ENCODE measurements at places on chromosomes 11 and 22.

GRCh38 chr11:47857485-47857884 lies 9.3 kb upstream of the NUP160 start:
- no peak for DNase-seq

GRCh38 chr11:128472128-128473089 lies 114.9 kb downstream of the ETS1 start:
- DNase-seq: no peak

DNA sequence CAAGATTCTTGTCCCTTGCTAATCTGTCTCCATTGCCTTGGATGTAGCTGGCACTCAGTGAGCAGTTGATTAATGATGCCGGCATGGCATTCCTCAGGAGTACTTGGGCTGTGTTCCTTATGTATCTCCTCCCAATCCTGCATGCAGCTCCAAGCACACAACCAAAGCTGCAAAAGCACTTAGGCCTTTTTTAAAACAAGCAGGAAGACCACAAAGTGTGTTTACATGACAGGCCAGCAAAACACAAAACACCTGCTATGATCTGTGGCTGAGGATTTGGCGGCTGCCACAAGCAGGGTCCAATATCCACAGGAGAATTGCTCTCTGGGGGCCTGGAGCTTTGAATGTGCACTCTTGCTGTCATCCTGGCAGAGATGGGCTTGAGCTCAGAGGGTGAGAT lies 8.9 kb downstream of the ABTB2 start:
- no peak for DNase-seq

GRCh38 chr22:27358096-27358870 lies 443.3 kb downstream of the MN1 start:
- DNase-seq: no peak

- no peak for DNase-seq
These were observed 36.9 kb downstream of the MOB2 start for GRCh38 chr11:1449490-1450243.

- DNase-seq: no peak
These were observed 11.0 kb downstream of the TP53AIP1 start for GRCh38 chr11:128931668-128932067.

GRCh38 chr11:129698212-129698611 lies 117.4 kb upstream of the TMEM45B start:
- DNase-seq: no peak

GRCh38 chr11:118015385-118015841 lies 29.2 kb downstream of the IL10RA start:
- DNase-seq: no peak

DNA sequence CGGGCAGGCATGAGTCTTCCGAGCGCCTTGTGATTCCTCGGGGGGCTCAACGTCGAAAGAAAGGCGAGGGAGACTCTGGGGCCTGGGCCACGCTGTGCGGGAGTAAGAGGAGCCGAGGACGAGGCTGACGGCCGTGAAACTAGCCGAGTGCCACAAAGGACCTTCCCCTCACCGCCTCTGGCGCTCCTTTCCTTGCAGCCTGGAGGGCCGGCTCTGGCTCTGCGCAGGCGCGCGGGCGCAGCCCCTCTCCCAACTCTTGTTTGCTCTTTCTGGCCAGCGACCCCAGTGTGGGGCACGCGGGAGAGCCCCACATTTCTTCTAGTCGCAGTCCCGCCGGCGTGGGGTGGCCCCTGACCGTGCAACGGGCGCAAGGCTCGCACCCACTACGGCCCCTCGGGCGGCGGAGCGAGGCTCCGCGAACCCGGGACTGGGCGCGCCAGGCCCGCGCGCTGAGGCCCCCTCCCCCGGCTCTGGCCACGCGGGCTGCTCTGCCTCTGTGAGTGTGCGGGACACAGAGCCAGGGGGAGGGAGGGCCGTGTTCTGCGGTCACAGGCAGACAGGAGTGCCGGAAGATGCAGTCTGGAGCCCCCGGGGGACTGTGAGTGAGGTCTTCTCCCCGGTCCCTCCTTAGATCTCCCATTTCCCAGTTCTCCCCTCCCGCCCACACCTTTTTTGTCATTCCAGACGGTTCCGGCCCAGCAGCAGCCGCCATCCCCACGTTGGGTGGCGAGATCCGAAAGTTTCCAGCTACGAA lies 1.0 kb upstream of the TOB2 start:
- peak; percentile 47 for DNase-seq

DNA sequence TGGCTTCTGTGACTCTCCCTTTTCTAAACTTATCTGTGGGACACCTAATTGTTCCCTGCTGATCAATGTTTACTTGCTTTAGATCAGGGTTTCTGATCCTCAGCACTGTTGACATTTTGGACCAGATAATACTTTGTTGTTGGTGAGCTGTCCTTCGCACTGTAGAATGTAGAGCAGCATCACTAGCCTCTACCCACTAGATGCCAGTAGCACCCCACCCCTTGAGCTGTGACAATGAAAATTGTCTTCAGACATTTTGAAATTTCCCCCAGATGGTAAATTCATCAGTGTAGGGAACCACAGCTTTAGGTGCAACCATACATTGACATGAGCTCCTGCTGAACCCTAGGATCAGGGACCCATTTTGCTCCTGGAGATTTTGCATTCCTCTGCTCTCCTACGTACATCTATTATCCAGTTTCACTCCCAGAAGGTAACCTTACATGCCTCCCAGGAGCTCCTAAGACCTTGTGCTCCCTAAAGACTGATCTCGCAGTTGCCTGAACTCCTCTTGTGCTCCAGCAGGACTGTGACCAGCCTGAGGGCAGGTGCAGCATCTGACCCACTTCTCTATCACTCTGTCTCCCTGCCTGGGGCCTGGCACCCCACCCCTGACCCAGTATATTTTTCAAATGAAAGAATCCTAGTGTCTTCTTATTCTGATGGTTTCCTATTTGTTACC lies 107.8 kb downstream of the FAR1 start:
- DNase-seq: no peak

DNA sequence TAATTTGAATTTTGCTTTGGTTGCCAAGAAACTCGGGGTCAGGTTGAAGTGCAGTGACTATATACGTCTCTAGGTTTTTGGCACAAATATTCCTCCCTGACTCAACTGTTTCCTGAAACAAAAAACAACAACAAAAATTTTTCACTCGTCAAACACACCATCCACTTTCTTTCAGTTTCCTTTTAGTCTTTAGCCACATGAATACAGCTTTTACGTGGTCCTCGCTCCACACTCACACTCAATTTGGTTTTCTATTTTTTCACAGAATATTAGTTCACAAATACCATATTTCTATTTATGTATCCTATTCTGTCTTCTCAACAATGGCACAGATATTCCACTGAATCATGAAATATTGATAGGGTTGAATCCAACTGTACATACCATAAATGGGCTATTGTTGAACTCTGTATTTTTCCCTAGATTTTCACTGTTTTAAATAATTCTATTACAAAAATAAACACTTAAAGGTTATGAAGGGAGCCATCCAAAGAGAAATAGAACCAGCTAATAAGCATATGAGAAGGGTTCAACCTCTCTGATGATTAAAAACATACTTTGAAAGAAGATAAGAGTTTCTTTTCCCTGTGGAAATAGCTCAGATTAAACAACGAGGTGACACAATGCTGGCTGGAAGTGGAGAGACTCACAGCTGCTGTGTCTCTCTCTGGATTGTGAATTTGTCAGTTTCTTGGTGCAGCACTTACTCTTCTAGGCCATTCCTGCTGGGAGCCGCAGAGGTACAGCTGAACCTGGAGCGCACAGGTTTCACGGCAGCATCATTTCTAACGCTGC lies 5.1 kb upstream of the FBLN1 start:
- no peak for DNase-seq

DNA sequence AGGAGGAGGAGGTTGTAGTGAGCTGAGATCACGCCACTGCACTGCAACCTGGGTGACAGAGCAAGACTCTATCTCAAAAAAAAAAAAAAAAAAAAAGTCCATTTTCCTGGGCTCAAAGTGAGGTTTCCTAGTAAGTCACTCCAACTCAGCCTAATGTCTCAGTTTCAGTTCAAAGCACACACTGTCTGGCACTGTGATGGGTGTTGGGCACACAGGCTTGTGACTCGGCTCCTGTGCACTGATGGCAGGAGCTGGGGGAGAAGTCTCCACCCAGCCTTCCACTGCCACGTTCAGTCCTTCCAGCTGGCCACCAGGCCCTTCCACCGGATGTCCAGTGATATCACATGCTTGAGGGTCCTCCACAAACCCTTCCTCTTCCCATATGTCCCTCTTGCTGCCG lies 186.0 kb downstream of the CEP164 start:
- no peak for DNase-seq

DNA sequence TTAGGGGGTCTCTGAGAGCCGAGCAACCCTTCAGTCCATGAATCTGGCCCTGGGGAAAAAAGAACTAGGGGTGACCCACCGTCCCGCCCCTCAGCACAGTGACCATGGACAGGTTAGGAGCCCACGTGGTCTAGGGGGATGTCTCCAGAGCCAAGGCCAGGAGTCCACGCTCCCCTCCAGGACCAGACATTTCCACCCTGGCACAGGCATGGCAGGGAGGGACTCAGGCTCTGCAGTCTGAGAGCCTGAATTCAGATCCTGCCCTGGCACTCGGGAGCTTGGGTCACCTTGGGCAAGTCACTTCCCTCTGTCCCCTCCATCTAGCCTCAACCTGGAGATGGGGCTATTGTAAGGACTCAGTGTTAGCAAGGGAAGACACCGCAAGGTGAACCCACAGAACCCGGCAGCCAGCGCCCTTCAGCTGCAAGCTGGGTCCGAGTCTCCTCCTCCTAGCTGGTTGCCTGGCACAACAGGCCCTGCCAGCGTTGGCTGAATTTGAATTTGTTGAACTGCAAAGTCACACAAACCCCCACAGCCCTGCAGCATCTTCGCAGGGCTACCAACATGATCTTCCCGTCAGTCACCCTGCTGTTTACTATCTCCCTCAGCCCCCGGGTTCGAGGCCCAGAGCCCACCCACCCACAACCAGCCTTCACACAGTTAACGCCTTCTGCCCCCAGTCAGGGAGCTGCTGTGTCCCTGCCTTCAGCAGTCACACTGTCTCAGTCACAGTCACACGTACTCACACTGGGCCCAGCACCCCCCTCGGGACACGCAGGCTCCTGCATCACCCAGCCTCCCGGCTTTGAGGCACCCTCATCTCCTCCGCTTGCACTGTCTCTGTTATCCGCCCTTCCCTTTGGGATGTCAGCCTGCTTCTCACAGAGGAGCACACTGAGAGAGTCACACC lies 603 bp upstream of the PDGFB start:
- no peak for DNase-seq

DNA sequence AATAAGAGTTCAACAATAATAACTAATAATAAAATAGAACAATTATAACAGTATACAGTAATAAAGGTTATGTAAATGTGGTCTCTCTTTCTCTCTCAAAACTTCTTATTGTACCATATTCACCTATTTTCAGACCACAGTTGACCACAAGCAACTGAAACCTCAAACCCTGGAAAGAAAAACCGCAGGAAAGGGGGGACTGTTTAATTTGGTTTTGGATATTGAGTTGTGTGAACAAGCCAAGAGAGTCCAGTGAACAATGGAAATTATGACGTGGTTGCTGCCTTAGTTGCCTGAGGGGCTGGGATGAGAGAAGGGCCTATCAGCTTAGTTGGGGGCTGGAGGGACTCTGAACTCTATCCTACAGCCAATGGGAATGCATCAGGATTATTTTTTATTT lies 178.7 kb upstream of the POU2AF2 start:
- no peak for DNase-seq

DNA sequence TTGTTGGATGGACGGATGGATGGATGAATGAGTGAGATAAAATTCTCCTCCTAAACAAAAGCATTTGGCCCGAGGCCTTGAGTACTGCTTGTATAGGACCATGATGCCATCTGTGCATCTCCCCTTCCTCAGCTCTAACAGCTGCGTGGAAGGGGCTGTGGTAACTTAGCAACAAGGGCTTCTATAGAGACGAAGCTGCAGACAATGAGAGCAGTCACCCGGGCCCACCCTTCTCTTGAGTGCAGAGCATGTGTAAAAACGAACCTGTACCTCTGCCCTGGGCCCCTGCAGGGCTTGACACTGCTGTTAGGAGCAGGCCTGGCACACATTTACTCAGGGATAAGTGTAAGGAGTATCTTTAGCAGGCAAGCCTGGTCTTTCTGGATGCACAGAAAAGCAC lies 391.5 kb downstream of the CADM1 start:
- no peak for DNase-seq

- DNase-seq: no peak
These were observed 77.7 kb downstream of the LARGE1 start for GRCh38 chr22:33842421-33843094.

DNA sequence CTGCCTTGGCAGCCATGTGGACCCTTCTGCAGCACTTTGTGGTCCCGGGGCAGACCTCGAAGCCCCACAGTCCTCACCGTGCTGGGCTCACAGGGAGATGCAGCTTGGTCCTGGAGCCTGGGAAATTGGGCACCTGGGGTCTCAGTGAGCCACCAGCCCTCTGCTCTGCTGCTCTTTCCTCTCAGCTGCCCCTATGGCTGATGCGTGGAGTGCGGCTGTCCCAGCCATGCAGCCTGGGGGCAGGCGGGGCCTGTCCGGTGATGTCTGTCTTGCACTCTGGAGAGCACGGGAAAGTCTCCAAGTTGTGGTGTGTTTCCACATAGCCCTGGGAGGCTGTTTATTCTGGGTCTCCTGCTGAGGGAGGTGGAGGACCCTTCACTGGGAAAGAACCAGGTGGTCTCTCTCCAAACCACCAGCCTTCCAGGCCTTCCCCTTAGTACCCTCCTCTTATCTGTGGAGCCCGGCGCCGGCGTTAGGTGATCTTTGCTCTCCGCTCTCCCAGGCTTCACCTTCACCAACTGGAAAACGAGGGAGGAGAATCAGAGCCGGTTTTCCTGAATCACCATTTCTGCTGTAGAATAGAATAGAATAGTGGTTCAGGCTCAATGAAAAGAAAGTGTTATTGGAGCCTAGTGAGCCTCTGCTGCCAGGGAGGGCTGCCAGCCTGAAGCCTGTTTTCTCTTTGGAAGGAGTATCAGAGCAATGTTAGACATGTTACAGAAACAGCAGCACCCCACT lies 41.2 kb upstream of the GRAMD4 start:
- no peak for DNase-seq

DNA sequence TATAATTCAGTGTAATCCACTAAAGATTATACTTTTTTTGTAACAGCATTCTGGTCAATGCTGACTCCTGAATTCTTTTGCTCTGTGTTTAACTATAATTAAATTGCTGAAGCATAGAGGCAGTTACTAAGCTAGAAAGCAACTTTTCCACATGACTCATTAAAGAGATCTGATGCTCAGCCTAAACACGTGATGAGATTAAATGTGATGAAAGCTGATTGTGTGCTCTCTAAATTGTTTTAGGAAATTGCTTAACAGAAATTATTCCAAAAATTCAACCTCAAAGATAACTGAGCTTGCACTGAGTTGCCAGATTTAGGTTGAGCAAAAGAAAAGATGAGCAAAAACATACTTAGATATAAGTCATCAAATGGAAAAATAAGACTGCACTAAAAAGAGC lies 1033.6 kb downstream of the FAM181B start:
- no peak for DNase-seq
